ENCODE measurements at places on chromosomes 2 and 18.
A peak's percentile ranks its signal among the peaks of the same experiment; 100 is the strongest.

DNA sequence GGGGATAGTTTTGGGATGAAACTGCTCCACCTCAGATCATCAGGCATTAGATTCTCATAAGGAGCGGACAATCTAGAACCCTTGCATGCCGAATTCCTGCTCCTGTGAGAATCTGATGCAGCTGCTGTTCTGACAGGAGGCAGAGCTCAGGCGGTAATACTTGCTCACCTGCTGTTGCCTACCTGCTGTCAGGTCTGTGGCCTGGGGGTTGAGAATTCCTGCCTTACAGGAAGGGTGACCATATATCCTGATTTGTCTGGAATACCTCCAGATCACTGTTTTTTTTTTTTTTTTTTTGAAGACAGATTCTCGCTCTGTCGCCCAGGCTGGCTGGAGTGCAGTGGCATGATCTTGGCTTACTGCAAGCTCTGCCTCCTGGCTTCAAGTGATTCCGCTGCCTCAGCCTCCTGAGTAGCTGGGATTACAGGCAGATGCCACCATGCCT lies 21.7 kb downstream of the ACSL3 start:
- DNase-seq, result no peak

GRCh38 chr2:191359133-191359532 lies 113.9 kb downstream of the MYO1B start:
- DNase-seq, result peak; percentile 39

GRCh38 chr2:199749571-199749970 lies 101.4 kb downstream of the FTCDNL1 start:
- DNase-seq, result no peak

GRCh38 chr2:2142345-2142744 lies 188.7 kb downstream of the MYT1L start:
- DNase-seq, result no peak

DNA sequence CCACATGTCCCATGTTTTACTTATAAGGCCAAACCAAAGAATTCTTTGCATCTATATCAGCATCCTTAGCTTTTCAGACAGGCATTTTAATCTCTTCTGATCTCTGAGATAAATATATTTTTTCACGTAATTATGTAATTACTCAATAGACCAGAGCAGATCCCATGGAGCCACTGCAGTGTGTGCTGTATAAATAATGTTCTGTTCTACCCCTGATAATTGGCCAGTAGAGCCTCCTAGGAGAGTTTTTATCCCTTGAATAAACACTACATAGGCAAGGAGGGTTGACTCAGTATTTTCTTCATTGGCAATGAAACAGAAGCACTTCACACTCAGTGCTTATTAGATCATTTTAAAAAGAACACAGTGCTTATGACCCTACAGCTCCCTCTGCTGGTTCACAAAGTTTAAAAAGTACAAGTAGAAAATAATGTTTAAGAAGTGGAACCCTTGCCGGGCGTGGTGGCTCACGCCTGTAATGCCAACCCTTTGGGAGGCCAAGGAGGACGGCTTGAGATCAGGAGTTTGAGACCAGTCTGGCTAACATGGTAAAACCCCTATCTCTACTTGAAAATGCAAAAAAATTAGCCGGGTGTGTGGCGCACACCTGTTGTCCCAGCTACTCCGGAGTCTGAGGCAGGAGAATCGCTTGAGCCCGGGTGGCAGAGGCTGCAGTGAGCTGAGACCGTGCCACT lies 91.9 kb downstream of the PPP1R1C start:
- peak; percentile 82 for DNase-seq

GRCh38 chr18:26764177-26764576 lies 101.3 kb downstream of the AQP4 start:
- no peak for DNase-seq

Data from fibroblast of skin of scalp (primary cell).